Kidney tubule cell (primary cell): ENCODE measurements at places on chromosomes 7 and 10.

DNA sequence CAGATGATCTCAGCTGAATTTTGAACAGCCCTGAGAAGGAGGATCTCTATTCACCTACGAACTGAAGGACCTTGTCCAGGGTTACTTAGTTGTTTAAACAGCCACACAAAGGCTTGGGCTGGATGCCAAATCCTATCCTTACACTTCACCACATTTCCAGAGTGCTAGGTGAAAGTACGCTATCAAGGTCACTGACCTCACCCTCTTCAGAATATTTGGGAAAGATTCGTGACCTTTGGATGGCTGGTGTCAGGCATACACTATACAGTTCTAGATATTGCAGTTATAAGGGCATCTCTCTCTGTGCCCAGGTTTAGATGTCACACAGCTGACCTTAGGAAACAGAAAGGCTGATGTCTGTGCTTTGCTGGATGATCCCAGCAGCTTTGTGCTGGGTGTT lies 61.2 kb upstream of the ABLIM1 start:
- peak; percentile 7 for DNase-seq

GRCh38 chr7:16817536-16817935 lies 12.7 kb upstream of the AGR2 start:
- peak; percentile 76 for DNase-seq

DNA sequence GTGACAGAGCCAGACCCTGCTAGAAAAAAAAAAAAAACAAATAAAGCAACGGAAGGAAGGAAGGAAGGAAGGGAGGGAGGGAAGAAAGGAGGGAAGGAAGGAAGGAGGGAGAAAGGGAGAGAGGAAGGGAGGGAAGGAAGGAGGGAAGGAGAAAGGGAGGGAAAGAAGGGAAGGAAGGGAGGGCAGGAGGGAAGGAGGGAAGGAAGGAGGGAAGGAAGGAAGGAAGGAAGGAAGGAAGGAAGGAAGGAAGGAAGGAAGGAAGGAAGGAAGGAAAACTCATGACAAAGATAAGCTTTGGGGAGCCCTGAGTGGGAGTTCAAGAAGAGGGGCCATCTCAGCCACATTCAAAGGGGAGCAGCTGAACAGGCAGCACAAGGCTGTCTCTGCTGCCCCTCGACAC lies 124.7 kb upstream of the MGMT start:
- DNase-seq: no peak

GRCh38 chr7:144588559-144589051 lies 185.1 kb upstream of the NOBOX start:
- no peak for DNase-seq

- DNase-seq: no peak
These were observed 283.3 kb downstream of the PPP1R3A start for GRCh38 chr7:113635492-113635891.

DNA sequence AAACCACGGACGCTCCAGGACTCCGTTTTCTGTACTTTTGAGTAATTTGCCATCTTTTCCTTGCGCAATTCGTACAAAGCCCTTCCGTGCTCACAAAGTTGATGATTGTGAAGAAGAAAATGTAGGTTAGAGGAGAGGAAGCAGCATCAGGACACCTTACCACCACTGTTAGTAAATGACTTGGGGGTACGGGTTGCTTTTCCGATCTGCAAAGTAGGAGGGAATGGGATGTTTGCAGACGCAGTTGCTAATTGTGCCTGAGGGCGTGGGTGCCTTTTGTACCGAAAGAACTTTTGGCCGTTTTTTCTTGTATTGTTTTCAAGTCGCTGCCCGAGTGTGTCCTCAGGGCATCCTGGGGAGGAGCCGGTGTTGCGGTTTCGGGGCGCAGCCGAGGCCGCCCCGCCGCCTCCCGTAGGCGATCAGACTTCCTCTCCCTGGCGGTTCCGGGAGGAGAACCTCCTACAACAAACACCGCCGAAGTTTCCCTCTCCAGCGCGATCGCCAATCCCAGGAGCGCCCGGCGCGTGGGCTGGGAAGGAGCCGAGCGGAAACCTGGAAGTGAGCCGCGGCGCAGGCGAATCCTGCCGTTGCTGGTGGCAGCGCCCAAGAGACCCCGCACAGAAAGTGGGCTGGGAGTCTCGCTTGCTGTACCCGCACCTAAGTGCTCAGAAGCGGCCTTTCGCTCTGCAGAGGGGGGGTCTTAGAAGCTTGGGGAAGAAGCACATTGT lies 1.0 kb downstream of the PRR15 start:
- DNase-seq: peak; percentile 84

- DNase-seq: no peak
These were observed 599.0 kb upstream of the TPK1 start for GRCh38 chr7:145434811-145435210.

DNA sequence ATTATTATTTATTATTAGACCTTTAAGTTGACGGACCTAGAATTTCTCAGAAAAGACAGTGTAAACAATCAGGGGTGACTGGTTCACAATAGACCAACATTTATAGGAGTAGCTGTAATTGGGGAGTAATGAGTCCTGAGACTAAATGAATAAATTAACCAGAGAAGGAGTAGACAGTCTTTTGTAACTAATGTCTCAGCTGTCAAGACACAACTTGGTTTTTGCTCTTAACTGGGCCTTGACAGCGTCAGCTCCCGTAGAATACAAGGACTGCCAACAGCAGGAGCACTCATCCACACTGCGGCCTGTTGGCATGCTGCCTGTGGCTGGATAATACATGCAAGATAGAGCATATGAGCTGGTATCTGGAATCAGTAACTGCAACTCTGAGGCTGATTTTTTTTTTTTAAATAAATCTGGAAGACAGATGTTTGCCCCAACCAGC lies 123.9 kb downstream of the CACNA2D1 start:
- peak; percentile 60 for DNase-seq

- DNase-seq: no peak
These were observed 200.7 kb downstream of the CELF2 start for GRCh38 chr10:11218395-11218794.

DNA sequence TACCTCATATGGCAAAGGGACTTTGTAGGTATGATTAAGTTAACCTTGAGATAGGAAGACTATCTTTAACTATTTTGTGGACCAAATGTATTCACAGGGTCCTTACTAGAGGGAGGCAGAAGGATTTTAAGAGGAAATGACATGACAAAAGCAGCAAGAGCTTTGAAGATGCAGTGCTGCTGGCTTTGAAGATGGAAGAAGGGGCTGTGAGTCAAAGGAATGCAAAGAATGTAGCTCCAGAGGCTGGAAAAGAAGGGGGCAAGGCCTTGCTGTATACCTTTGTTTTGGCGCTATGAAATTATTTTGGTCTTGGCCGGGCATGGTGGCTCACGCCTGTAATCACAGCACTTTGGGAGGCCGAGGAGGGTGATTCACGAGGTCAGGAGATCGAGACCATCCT lies 3.2 kb upstream of the NRBF2 start:
- peak; percentile 27 for DNase-seq

- DNase-seq: no peak
These were observed 4.6 kb upstream of the RADIL start for GRCh38 chr7:4888161-4888560.

DNA sequence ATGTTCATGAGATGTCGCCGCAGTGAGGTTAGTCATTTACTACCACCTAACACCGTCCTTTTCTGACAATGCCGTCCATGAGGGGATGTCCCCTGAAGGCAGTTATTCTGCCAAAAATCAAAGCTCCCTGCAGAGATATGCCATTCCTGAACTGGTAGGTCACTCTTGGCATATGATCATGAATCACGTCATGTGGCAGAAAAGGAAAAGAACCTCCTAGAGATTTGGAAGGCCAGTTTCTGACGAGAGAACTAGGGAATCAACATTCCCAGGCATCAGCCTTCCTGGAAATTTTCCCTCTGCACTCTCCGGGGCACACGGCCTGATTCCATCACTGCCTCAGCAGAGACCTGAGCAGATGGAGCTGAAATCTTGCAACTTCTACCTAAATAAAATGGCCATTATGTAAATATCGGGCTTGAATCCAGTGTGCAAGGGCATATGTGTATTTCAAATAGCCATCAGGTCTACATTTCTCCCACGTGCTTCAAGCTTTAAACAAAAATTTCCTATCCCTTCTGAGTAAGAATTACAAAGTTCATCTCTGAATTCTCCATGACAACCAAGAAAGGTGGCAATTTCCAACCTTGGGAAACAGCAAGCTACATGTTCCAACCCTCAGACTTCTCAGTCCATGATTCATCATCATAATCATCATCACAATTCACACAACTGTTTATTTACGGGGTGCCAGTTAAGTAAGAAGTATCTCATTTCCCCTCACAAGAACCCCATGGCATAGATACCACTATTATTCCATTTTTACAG lies 46.5 kb downstream of the AMPH start:
- DNase-seq: peak; percentile 94

- DNase-seq: no peak
These were observed 265.3 kb downstream of the HDAC9 start for GRCh38 chr7:18760631-18761445.

DNA sequence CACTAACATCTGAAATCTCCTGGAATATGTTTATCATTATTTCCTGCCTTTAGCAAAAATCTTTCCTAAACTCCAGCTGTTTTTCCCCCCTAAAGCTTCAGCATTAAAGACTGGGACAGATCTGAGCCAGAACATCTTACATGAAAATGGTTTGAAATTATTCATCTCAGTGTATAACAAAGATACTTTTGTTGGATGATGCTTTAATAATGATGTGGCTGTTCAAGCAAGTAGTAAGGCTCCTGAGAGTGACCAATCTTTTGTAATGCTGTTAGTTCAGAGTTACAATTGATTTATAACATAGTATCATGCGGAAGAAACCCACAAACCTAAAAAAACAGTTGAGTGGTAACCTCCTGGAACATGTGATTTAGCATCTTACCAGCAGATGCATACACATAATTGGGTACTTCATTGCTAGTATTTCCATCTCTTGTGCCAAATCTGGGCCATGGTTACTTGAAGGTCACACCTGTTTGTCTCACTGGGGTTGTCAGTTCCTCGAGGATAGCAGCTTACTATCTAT lies 1.5 kb downstream of the BZW2 start:
- DNase-seq: no peak

DNA sequence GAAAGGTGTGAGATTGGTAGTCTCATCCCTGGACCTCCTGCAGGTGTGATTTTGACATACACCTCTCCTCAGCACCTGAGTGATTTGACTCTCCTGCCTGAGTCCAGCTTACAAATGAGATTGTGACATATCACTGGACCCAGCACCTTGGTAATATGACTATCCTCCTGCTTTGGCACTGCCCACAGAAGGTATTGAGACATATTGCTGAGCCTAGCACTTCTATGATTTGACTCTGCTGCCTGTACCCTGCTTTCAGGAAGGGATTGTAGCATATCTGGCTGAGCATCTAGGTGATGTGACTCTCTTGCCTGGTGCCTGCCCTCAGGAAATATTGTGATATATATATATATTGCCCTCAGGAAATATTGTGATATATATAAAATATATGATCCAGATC lies 43.5 kb upstream of the ZNF680 start:
- DNase-seq: no peak

DNA sequence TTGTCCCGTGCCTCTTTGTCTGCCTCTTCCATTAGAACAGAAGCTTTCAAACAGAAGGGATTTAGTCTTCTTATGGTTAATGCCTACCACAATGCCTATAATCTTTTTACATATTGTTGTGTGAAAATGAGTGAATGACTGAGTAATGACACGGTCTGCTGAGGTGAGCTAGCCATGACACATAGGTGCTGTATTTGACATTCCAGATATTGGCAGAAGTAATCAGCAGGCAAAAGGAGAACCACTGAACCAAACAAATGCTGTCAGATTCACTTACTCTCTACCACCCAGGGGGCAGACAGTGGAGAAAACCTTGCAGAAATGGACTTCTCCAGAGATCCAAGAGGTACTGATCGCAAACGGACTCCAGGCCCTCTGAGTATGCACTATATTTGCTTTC lies 377.2 kb upstream of the VWC2 start:
- DNase-seq: peak; percentile 78

DNA sequence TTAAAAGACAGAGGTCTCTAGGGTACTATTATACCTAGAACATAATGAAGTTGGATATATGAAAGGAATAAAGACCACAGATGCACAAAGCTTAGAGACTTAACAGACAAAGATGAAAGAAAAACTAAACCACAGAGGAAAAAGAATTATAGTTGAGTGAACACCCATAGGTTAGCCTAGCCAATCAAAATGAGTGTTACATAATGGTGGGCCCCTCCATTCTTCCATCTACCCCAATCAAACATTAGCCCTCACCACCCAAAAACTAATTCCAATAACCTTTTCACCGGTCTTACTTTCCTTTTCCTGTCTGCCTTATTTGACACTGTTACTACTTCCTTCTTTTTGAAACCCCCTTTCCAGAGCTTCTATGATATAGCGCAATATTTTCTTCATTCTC lies 130.1 kb downstream of the ELMO1 start:
- no peak for DNase-seq

- DNase-seq: no peak
These were observed 61.5 kb downstream of the NKX6-2 start for GRCh38 chr10:132724446-132724845.

- peak; percentile 42 for DNase-seq
These were observed 1187.9 kb downstream of the REEP3 start for GRCh38 chr10:64708884-64709681.

- no peak for DNase-seq
These were observed 53.5 kb downstream of the OR13A1 start for GRCh38 chr10:45261946-45262345.

DNA sequence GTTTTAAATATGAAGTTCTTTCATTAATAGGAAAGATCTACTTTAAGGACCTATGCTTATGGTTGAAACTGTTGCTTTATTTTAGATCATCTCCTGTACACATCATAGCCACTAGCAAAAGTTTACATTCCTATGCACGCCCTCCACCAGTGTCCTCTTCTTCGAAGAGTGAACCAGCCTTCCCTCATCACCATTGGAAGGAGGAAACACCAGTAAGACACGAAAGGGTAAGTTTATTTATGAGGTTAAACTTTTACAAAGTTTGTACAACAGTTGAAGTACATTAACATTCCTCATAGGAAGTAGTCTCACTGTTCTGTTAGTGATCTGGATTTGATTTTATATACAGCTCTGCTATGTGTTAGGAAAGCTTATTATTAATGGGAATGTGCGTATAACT lies 16.9 kb downstream of the HBP1 start:
- peak; percentile 40 for DNase-seq

DNA sequence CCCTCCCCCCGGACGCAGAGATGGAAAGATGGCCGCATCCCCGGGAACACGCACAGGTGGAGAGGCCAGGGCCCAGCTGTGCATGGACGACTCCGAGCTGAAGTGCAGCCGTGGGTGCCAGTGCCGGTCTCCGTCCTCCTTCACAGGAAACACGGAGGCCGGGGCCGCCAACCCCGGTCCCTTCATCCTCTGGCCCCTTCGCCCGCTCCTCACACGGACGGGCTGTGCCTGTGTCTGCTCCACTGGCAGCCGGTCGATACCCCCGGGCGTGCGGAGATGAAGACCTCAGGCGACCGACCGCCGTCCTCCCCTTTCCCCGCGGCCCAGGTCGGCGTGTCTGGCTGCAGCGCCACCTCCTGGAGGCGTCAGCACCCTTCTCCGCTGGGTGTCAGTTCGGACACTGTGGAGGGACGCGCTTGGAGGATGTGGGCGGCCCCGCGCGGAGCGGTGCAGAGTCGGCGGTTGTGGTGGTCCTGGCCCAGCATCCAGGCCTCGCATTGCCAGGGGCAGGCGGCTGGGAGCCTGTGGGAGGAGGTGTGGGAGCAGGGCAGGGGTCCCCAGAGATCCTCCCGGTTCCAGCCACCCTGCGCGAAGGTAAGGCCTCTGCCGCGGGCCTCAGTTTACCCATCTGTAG lies 9.9 kb downstream of the ZNF511 start:
- peak; percentile 72 for DNase-seq
